ENCODE measurements at places on chromosomes 2 and 18. TPM values are rescaled to one million over a fixed set of nuclear protein-coding genes. Genes with fewer than 3 reads are reported as not detected.
A peak's percentile ranks its signal among the peaks of the same experiment; 100 is the strongest.

- no peaks in the 10 kb centered on the region for H3K4me1 ChIP-seq
- no peaks in the 10 kb centered on the region for H3K27me3 ChIP-seq
- H3K4me3 ChIP-seq: no peak overlapping the region
- H3K36me3 ChIP-seq: no peaks in the 10 kb centered on the region
These were observed 198.3 kb downstream of the PIEZO2 start for GRCh38 chr18:10950876-10951630.

DNA sequence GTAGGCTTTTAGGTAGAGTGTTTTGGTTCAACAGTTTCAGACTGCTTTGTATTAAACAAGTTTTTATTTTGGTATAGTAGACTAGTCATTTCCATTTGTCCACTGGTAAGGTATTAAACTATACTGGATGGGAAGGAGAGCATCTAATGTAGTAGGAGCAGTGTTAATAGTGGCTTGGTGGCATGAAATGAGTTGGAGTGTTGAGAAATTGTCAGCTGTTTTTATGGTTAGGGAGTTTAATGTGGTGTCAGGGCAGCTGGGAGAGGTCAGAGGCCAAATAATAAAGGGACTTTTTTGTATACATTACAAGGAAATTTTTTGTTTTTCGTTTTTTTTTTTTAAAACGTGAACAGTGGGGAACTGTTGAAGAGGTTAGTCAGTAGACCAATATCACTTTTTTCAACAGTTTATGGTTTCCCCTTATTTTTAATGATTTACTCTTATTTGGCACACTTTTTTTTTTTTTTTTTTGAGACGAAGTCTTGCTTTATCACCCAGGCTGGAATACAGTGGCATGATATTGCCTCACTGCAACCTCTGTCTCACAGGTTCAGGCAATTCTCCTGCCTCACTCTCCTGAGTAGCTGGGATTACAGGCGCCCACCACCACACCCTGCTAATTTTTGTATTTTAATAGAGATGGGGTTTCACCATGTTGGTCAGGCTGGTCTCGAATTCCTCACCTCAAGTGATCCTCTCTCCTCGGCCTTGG, 21.2 kb downstream of the ACTR3 start:
- no peaks in the 10 kb centered on the region for H3K27me3 ChIP-seq
- no peak for DNase-seq
- no peak overlapping the region for H3K27ac ChIP-seq
- H3K4me1 ChIP-seq: peaks cover 42% of the 10 kb centered on the region

DNA sequence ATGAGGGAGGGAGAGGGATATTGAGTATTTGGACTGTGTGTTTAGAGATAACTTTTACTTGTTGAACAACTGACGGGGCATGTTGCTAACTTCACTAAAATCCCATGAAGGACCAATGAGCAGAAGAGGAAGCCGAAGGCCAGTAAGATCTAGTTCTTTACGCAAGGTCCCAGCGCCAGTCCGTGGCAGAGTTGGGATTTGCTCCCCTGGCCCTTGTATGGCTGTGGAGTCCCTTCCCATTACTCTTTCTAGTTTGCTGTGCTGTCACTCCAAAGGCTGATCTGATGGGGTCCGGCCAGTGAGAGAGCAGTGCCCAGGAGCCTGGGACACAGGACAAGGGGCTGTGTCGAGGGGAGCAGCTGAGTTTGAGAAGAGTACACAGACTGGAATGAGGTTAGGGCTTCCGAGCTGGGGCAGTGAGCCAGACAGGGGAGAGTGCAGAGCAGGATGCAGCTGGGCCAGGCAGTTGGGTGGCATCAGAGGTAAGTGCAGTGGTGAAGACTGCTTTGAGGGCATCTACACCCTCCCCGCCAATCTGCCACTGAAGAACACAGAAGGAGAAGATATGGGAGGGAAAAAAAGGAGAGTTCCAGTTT, 692.9 kb upstream of the HS6ST1 start:
- H3K36me3 ChIP-seq: no peaks in the 10 kb centered on the region
- peak; percentile 86 for DNase-seq
- H3K4me3 ChIP-seq: no peak overlapping the region

DNA sequence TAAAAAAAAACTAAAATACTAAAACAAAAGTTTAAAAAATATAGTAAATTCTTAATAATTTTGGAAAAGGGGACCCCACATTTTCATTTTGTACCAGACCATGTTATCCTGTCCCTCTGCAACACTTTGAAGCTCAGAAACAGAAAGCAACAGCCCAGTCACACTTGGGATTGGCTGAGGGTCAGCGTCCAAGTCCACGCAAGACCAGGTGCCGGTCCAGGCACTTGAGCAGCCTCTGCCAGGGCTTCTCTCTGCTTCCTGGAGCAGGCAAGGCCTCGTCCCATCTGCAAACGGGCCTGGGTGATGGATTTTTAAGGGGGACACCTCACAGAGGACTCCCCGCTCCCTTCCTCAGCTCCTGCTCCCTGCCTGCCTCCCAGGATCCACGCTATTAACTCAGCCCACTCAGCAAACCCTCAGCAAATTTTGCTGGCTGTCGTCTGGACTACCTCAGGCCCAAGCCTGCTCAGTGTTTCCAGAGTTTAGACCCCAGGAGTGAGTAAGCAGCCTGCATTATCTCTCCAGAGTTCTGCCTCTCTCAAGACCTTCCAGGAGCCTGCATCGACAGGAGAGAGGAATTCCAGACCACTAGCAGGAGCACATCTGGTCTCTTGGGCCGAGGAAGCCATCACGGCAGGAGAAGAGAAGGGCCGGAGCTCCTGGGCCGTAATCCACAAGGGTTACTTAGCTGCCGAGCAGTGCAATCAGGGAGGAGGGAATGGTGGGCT, 88.7 kb upstream of the STPG4 start:
- H3K4me1 ChIP-seq: no peaks in the 10 kb centered on the region
- no peaks in the 10 kb centered on the region for H3K27me3 ChIP-seq
- no peak overlapping the region for H3K4me3 ChIP-seq
- H3K36me3 ChIP-seq: no peaks in the 10 kb centered on the region
- H3K27ac ChIP-seq: no peak overlapping the region
- no peak for DNase-seq

DNA sequence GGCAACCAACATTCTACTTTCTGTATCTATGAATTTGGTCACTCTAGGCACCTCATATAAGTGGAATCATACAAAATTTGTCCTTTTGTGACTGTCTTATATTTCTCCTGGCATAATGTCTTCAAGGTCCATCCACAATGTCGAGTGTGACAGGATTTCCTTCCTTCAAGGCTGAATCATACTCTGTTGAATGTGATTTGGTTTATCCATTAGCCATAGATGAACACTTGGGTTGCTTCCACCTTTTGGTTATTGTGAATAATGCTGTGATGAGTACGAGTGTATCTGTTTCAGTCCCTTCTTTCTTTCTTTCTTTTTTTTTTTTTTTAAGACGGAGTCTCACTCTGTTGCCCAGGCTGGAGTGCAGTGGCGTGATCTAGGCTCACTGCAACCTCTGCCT, 311.3 kb downstream of the TGIF1 start:
- no peak overlapping the region for H3K4me3 ChIP-seq
- H3K27ac ChIP-seq: no peak overlapping the region
- no peaks in the 10 kb centered on the region for H3K36me3 ChIP-seq
- no peak for DNase-seq
- H3K4me1 ChIP-seq: no peaks in the 10 kb centered on the region

DNA sequence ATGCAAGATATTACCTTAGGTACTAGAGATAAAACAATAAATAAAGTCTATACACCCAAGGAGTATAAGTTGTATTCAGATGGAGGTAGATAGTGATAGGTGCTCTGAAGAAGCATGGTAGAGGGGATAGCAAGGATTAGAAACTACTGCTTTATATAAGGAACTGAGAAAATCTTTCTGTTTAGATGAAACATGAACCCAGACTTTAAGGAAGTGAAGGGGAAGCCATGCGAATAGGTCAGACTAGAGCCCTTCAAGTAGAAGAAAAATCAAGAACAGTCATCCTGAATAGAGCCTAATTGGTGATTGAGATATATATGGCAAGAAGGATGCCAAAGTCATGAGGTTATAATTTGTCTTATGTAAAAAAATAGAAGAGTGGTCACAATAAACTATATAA, 900.1 kb downstream of the MBD2 start:
- H3K36me3 ChIP-seq: no peaks in the 10 kb centered on the region
- H3K27me3 ChIP-seq: no peaks in the 10 kb centered on the region
- H3K4me1 ChIP-seq: no peaks in the 10 kb centered on the region
- H3K4me3 ChIP-seq: no peak overlapping the region

GRCh38 chr2:148484066-148484465, 160.5 kb upstream of the EPC2 start:
- no peaks in the 10 kb centered on the region for H3K36me3 ChIP-seq
- no peaks in the 10 kb centered on the region for H3K4me1 ChIP-seq
- H3K4me3 ChIP-seq: no peak overlapping the region
- DNase-seq: no peak

- no peak overlapping the region for H3K4me3 ChIP-seq
- H3K4me1 ChIP-seq: no peaks in the 10 kb centered on the region
- H3K27ac ChIP-seq: no peak overlapping the region
- H3K27me3 ChIP-seq: no peaks in the 10 kb centered on the region
- DNase-seq: no peak
These were observed 289.6 kb downstream of the SOCS6 start for GRCh38 chr18:70578480-70578879.

DNA sequence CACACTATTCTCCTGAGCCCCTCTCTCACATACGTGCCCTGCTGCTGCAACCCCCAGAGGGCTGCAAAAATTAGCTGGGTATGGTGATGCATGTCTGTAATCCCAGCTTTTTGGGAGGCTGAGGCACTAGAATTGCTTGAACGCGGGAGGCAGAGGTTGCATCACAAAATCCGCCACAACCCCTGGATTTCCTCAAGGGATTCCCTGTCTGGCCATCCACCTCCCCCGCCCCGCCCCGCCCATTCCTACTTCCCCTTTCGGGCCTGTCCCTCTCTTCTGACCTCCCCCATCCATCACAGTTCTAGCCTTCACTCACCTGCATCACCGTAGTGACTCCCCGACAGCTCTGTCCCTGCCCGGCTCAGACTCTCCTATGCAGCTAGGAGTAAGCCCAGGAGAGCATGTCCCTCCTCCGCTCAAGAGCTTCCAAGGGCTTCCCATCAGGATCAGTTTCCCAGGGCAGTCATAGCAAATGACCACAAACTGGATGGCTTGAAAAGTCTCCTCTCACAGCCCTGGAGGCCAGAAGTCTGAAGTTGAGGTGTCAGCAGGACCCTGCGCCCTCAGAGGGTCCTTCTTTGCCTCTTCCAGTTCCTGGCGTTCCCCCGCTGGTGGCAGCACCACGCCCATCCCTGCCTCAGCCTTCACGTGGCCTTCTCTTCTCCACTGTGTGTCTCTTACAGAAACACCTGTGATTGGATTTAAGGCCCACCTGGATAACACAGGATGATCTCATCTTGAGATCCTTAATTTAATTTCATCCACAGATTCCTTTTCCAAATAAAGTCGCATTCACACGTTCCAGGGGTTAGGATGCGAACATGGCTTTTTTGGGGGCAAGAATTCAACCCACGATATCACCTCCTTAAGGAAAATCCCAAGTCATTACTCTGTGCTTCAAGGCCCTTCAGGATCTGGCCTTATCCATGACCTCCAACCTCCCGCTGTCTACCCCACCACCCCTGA, 58.5 kb downstream of the HS1BP3 start:
- H3K27ac ChIP-seq: peak overlapping the region; percentile 75
- H3K4me3 ChIP-seq: no peak overlapping the region
- H3K36me3 ChIP-seq: no peaks in the 10 kb centered on the region
- no peak for DNase-seq

GRCh38 chr2:44100351-44100750, 68.3 kb upstream of the PPM1B start:
- no peak overlapping the region for H3K27ac ChIP-seq
- H3K36me3 ChIP-seq: no peaks in the 10 kb centered on the region
- no peak for DNase-seq
- no peaks in the 10 kb centered on the region for H3K27me3 ChIP-seq

Gene FAP
- 16.7 TPM for total RNA-seq

GRCh38 chr2:105910497-105911238, 166.0 kb downstream of the NCK2 start:
- no peak overlapping the region for H3K4me3 ChIP-seq
- H3K4me1 ChIP-seq: no peaks in the 10 kb centered on the region
- no peaks in the 10 kb centered on the region for H3K36me3 ChIP-seq

Gene ATP8B1
- total RNA-seq: 21.9 TPM

Gene KHK
- total RNA-seq: 1.2 TPM

Gene KLHL41
- total RNA-seq: 2.8 TPM

DNA sequence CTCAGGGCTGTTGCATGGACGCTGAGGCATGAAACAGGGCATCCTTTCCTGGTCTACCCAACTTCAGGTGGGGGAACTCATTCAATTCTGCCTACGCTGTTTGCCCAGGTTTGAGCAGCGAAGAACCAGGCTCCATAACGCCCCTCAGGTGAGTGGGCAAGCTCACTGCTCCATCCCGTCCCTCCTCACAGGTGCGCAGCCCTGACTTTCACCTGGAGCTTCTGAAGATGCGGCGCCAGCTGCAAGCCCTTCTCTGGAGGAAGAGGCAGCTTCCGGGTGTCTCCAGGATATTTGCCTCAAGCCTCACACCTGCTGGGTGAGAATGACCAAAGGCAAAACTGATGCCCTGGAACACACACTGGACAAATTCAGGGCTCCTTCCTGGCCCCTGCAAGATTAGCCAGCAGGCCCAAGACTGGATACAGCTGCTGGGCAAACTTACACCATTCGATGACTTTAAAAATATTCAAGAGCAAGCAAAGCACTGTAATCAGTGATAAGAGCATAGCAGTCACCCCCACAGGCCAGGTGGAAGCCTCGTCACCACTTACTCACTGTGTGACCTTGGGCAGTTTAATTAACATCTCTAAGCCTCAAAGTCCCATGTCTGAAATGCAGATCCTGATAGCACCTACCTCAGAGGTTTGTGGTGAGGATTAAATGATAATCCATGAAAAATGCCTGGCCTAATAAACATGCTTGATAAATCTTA, 97.7 kb downstream of the GYPC start:
- H3K4me1 ChIP-seq: no peaks in the 10 kb centered on the region
- H3K27ac ChIP-seq: no peak overlapping the region
- H3K27me3 ChIP-seq: no peaks in the 10 kb centered on the region
- H3K36me3 ChIP-seq: no peaks in the 10 kb centered on the region

Gene SCN9A
- 4.2 TPM for total RNA-seq

- no peaks in the 10 kb centered on the region for H3K27me3 ChIP-seq
- H3K36me3 ChIP-seq: peaks cover 7% of the 10 kb centered on the region
- H3K4me3 ChIP-seq: no peak overlapping the region
- peaks cover 62% of the 10 kb centered on the region for H3K4me1 ChIP-seq
These were observed 8.4 kb downstream of the ITM2C start for GRCh38 chr2:230872968-230873660.

DNA sequence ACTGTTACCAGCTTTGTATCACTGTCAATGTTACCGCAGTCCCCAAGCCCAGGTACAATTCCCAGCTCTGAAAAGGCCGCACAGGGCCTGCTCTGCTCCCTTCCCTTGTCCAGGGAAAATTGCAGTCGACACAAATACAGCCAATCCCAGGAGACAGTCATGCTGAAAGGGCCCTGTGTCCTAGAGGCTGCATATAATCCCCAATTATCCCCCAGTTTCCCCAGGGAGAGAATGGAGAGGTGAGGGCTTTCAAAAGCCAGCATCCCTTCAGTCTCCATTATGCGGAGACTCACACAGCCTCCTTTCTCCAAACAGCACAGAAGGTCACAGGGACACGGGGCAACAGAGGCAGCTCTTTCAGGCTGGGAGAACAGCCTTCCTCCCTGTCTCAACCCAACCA, 17.1 kb upstream of the CTIF start:
- no peaks in the 10 kb centered on the region for H3K27me3 ChIP-seq
- no peak for DNase-seq
- H3K4me3 ChIP-seq: no peak overlapping the region
- no peaks in the 10 kb centered on the region for H3K4me1 ChIP-seq
- no peaks in the 10 kb centered on the region for H3K36me3 ChIP-seq

Gene NPPC
- total RNA-seq: not detected

Gene MTX2
- total RNA-seq: 26.2 TPM

- peaks cover 13% of the 10 kb centered on the region for H3K4me1 ChIP-seq
- H3K4me3 ChIP-seq: peak overlapping the region; percentile 55
- H3K36me3 ChIP-seq: no peaks in the 10 kb centered on the region
- no peak overlapping the region for H3K27ac ChIP-seq
- H3K27me3 ChIP-seq: no peaks in the 10 kb centered on the region
These were observed 70.4 kb downstream of the ARHGEF33 start for GRCh38 chr2:38959938-38960608.
